Pericardium fibroblast (primary cell): ENCODE measurements at places on chromosomes 6 and 20. TPM values are rescaled to one million over a fixed set of nuclear protein-coding genes. Genes with fewer than 3 reads are reported as not detected.

PRSS35 gene
- 2.4 and 3.0 TPM in 2 replicates for total RNA-seq

SPTLC3 gene
- total RNA-seq, result 2.1 and 5.0 TPM in 2 replicates

GLP1R gene
- total RNA-seq, result not detected in 2 replicates

TRIM31 gene
- not detected in 2 replicates for total RNA-seq

DNAH8 gene
- total RNA-seq, result not detected in 2 replicates

CLPSL2 gene
- not detected in 2 replicates for total RNA-seq

RIOK1 gene
- 10.2 and 48.6 TPM in 2 replicates for total RNA-seq

SLC22A3 gene
- total RNA-seq, result 7.4 and 10.3 TPM in 2 replicates

BIRC7 gene
- not detected in 2 replicates for total RNA-seq

PACRG gene
- total RNA-seq, result 0.12 TPM in 1 of 2 replicates, not detected in the other

VSX1 gene
- total RNA-seq, result not detected in 2 replicates

EDEM2 gene
- 14.6 and 21.7 TPM in 2 replicates for total RNA-seq

NFS1 gene
- total RNA-seq, result 14.1 and 19.1 TPM in 2 replicates

TREM1 gene
- total RNA-seq, result not detected in 2 replicates

ENPP4 gene
- 1.3 and 1.4 TPM in 2 replicates for total RNA-seq

KCNK5 gene
- total RNA-seq, result not detected in 2 replicates

RCAN2 gene
- 0.51 TPM in 1 of 2 replicates, not detected in the other for total RNA-seq

SIRPB2 gene
- total RNA-seq, result not detected in 2 replicates

CRIP3 gene
- 0.34 and 0.47 TPM in 2 replicates for total RNA-seq

MOCS3 gene
- total RNA-seq, result 6.7 and 7.9 TPM in 2 replicates

TDRD6 gene
- not detected in 2 replicates for total RNA-seq

LY6G6F gene
- not detected in 2 replicates for total RNA-seq

TINAG gene
- not detected in 2 replicates for total RNA-seq

PPP1R16B gene
- total RNA-seq, result under 0.01 and 0.60 TPM in 2 replicates

DPPA5 gene
- total RNA-seq, result not detected in 2 replicates

CDSN gene
- not detected in 2 replicates for total RNA-seq

CDH26 gene
- total RNA-seq, result not detected in 2 replicates

BPIFB1 gene
- not detected in 2 replicates for total RNA-seq

CCR6 gene
- not detected in 2 replicates for total RNA-seq

SRPK1 gene
- 20.3 and 27.2 TPM in 2 replicates for total RNA-seq

TPD52L1 gene
- total RNA-seq, result 17.2 and 24.1 TPM in 2 replicates

CNR1 gene
- 0.93 and 8.3 TPM in 2 replicates for total RNA-seq

OPRM1 gene
- not detected in 2 replicates for total RNA-seq

GGTLC1 gene
- not detected in 2 replicates for total RNA-seq

MATN4 gene
- total RNA-seq, result 1.6 TPM in 1 of 2 replicates, not detected in the other

PPIL4 gene
- 17.9 and 23.9 TPM in 2 replicates for total RNA-seq

EBF4 gene
- 1.7 and 2.1 TPM in 2 replicates for total RNA-seq

CST2 gene
- not detected in 2 replicates for total RNA-seq

ARMC2 gene
- total RNA-seq, result 0.94 and 1.1 TPM in 2 replicates

EYS gene
- total RNA-seq, result not detected in 2 replicates

TBXT gene
- total RNA-seq, result not detected in 2 replicates

PNLDC1 gene
- 1.4 TPM in 1 of 2 replicates, not detected in the other for total RNA-seq

FOXP4 gene
- 2.6 and 5.5 TPM in 2 replicates for total RNA-seq

RREB1 gene
- total RNA-seq, result 11.9 and 13.6 TPM in 2 replicates

HLA-DRB1 gene
- total RNA-seq, result not detected in 2 replicates

CGA gene
- total RNA-seq, result not detected in 2 replicates

CASS4 gene
- total RNA-seq, result 1.4 and 19.1 TPM in 2 replicates

PDE7B gene
- 7.5 and 7.7 TPM in 2 replicates for total RNA-seq

MYBL2 gene
- 2.6 and 2.7 TPM in 2 replicates for total RNA-seq

TCEA2 gene
- total RNA-seq, result 31.0 and 33.0 TPM in 2 replicates

HTR1E gene
- not detected in 2 replicates for total RNA-seq

C20orf141 gene
- total RNA-seq, result 0.47 TPM in 1 of 2 replicates, not detected in the other

SLC26A8 gene
- not detected in 2 replicates for total RNA-seq

CYP21A2 gene
- total RNA-seq, result 0.23 and 1.3 TPM in 2 replicates

C6orf163 gene
- 0.09 and 0.12 TPM in 2 replicates for total RNA-seq

PPP1R14C gene
- not detected in 2 replicates for total RNA-seq

QKI gene
- total RNA-seq, result 97.9 and 140 TPM in 2 replicates
